ENCODE measurements at places on chromosomes 3 and 15.

DNA sequence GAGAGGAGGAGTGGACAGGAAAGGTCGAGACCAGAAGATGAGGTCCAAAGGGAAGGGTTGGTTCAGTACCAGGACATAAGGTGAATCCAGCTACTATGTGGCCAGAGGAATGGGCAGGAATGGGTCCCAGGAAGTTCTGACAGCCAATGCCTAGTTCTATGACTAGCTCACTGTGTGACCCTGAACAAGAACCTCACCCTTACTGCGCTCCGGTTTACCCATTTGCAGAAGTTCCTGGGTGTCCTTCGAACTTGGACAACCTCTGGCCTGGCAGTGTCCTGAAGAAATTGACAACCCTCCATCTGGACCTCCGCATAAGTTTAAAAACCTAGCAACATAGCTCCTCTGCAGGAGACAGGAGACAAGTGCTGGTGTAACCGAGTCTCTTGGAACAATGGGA is 12.2 kb upstream of the PSTPIP1 start:
- DNase-seq, result no peak

GRCh38 chr3:155745795-155746550 is 1.1 kb upstream of the PLCH1 start:
- no peak for DNase-seq

DNA sequence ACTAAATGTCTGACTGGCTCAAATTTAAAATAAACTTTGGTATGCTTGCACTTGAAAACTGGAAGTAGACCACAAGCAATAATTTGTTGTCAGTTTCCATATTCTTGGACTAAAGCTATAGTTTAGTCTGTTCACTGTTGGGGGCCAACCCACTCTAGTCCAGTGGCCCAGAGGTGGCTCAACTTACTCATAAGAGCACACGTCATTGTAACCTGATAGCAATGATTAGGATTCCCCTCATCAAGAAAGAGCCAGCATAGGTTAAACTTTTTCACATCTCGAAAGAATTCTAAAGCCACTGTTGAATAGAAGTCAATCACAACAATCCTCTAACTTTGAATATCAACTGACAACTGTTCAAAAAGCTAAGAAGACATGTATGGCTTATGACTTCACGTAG is 147.0 kb downstream of the MEIS2 start:
- DNase-seq, result no peak

DNA sequence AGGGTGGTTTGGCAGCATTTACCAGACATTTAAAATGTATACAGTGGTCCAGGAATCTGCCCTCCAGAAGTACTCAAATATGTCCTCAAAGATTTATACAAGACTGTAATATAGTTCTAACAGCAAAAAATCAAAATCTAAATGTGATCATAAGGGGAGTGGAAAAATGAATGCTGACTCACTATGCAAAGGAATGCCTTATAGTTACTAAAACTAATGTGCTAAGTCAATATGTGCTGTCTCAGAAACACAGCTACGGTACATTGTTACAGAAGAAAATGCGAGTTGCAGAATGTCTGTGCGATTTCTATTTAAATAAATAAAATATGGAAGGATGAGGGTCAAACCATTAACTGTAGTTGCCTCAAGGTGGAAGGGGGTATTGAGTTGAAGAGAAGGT is 230.1 kb upstream of the UBE2E1 start:
- DNase-seq, result no peak

DNA sequence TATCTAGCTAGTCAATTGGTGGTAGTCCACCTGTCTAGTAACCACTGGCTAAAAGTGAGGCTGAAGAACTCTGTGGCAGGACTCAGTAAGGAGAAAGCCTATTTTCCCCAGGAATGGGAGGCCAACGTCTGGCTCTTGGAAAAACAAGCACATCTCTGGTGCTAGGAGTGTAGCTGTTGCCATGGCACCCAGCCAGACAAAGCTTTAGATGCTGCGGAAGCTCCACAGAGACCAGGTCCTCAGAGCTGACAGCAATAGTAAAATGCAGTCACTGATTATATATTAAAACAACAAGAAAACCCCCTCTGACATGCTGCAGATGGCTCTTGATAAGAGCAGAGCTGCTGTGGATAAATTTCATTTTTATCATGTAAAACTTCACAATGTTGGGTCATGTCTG is 124.9 kb upstream of the STRIT1 start:
- no peak for DNase-seq

- no peak for DNase-seq
Measured at GRCh38 chr3:169062501-169062900, 601.0 kb downstream of the MECOM start.

All from activated CD4-positive, CD25-positive, alpha-beta regulatory T cell treated with anti-CD3 and anti-CD28 coated beads, Interleukin-2, amount 50 U/mL, for 72 hours (primary cell).